ENCODE measurements at places on chromosomes 11 and 22. TPM values are rescaled to one million over a fixed set of nuclear protein-coding genes. Genes with fewer than 3 reads are reported as not detected.
A peak's percentile ranks its signal among the peaks of the same experiment; 100 is the strongest.

DNA sequence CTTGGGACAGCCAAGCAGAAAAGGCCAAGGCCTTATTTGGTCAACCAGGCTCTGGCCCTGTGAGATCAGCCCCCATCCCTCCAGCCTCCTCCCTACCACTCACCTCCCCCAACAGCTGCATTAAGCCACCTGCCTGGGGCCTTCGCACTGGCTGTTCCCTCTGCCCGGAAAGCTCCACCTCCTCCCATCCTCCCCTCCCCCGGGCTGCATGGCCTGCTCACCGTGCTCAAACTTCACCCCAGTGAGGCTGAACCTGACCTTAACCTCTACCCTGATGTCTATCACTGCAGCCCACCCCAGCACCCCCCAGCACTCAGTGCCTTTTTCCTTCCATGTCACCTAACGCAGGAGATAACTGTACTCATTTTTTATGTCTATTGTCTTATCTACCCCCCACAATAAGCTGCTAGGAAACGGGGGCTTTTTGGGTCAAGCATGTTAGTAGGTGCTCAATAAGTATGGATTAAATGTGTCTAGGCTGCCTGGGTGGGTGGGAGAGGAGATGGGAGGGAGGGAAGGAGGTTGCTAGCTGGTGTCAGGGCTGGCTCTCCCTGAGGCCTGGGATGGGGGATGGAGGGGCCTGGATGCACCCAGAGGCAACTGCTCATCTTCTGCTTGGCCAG lies 912 bp downstream of the PTPRCAP start:
- DNase-seq = peak; percentile 44
- H3K27ac ChIP-seq = peak overlapping the region; percentile 96
- H3K4me1 ChIP-seq = peaks cover 48% of the 10 kb centered on the region
- H3K36me3 ChIP-seq = peaks cover 100% of the 10 kb centered on the region
- peak overlapping the region; percentile 33 for H3K4me3 ChIP-seq
- H3K27me3 ChIP-seq = no peaks in the 10 kb centered on the region

DNA sequence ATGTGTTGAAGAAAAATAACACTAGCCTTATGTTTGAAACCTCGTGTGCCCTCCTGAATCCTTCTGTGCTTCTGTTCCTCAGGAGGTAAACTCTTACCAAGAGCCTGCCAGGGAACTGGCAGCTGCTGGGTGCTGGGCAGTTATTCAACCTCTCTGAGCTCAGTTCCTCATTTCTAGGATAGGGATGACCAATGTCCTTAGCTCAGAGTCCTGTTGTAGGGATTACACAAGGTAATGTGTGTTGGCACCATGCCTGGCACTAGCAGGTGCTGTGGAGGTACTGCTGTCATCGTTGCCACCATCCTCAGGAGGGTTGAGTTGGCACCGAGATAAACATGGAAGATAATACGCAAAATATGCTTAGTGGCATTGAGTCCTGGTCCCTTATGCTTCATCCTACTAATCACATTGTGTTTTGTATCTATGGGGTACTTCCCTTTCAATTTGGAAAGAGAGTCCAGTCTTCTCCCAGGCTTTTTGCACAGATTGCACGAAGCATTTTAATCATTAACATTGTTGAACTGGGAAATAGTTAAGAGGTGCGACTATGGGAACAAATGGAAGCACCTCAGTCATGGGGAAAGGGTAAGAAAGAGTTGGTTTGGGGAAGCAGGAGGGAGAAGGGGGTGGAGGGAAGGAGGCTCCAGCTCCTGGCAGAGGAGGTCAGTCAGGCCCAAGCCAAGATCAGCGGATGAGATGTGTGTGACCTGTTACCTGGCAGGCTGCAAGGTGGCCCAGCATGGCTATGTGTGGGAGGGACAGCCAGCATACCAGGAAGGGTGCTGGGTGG lies 56.7 kb downstream of the CABIN1 start:
- no peak for DNase-seq
- H3K27ac ChIP-seq = no peak overlapping the region
- peaks cover 4% of the 10 kb centered on the region for H3K4me1 ChIP-seq
- peaks cover 87% of the 10 kb centered on the region for H3K36me3 ChIP-seq
- no peak overlapping the region for H3K4me3 ChIP-seq

DNA sequence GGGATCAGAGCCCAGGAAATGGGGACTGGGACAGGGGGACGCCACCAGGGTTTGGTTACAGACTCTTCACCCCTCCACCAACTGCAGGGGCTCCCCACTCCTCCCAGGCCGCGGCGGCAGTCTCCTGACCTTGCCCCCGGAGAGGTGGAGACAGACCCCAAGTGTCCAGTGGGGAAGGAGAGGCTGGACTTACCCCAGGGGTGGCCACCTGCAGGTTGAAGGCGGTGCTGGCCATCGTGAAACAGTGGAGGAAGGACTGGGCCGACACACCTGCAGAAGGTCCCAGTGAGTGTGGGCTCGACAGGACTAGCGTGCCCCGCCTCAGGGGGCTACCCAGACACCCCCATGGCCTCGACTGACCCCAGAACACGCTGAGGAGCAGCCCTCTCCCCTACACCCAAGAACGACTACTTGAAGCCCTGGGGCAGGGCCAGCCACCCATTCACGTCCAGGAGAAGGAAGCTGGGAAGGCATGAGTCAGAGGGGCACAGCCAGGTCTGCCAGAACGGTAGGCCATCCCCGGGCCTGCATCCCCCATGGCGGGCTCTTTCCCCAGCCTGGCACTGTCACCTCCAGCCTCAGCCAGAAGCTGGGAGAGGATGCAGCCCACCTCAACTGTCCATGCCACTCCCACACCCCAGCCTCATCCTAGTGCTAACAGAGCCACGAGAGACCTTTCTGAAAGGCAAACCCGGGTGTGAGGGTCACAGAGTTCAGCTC lies 2.3 kb downstream of the GATD1 start:
- peaks cover 30% of the 10 kb centered on the region for H3K4me1 ChIP-seq
- no peaks in the 10 kb centered on the region for H3K27me3 ChIP-seq
- H3K36me3 ChIP-seq = peaks cover 55% of the 10 kb centered on the region
- no peak overlapping the region for H3K27ac ChIP-seq
- no peak for DNase-seq
- no peak overlapping the region for H3K4me3 ChIP-seq

- peak; percentile 65 for DNase-seq
- H3K4me3 ChIP-seq = no peak overlapping the region
- no peaks in the 10 kb centered on the region for H3K27me3 ChIP-seq
Observed at GRCh38 chr22:43377896-43378704, 33.7 kb upstream of the MPPED1 start.

GRCh38 chr11:46977038-46977813 lies 40.7 kb downstream of the CSTPP1 start:
- H3K27ac ChIP-seq = no peak overlapping the region
- peaks cover 26% of the 10 kb centered on the region for H3K4me1 ChIP-seq
- no peaks in the 10 kb centered on the region for H3K36me3 ChIP-seq
- no peak overlapping the region for H3K4me3 ChIP-seq

- H3K27ac ChIP-seq = peak overlapping the region; percentile 98
- H3K4me1 ChIP-seq = peaks cover 90% of the 10 kb centered on the region
- H3K4me3 ChIP-seq = peak overlapping the region; percentile 53
- no peaks in the 10 kb centered on the region for H3K27me3 ChIP-seq
- peak; percentile 57 for DNase-seq
- no peaks in the 10 kb centered on the region for H3K36me3 ChIP-seq
Observed at GRCh38 chr22:50529416-50529896, 356 bp downstream of the TYMP start.

Gene FJX1
- total RNA-seq = 3.7 TPM

GRCh38 chr22:24016156-24016555 lies 5.1 kb downstream of the CABIN1 start:
- peaks cover 26% of the 10 kb centered on the region for H3K4me1 ChIP-seq
- no peaks in the 10 kb centered on the region for H3K27me3 ChIP-seq
- no peak overlapping the region for H3K4me3 ChIP-seq
- H3K36me3 ChIP-seq = no peaks in the 10 kb centered on the region

Measured in stomach (tissue), 19 donors.